ENCODE measurements at places on chromosomes 6 and 20.

- no peak for DNase-seq
These were observed 18.8 kb upstream of the RPS6KA2 start for GRCh38 chr6:166645896-166646295.

- DNase-seq: no peak
These were observed 43.0 kb downstream of the RALGAPB start for GRCh38 chr20:38515631-38516030.

DNA sequence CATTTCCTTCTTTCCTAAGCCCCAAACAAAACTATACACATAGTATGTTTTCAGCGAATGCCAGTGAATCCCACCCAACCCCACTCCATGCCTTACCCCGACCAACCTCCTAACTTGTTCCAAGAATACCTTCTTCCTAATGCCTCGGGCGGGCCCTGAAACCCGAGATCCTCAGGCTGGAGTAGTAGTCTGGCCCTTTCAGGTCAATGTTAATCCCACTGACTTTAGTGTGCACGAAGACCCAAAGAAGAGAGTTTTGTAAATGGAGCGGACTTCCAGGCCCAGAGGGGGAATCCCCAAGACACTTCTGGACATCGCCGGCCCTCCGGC lies 394 bp downstream of the YIPF3 start:
- no peak for DNase-seq

GRCh38 chr6:108009894-108010293 lies 51.9 kb upstream of the SEC63 start:
- DNase-seq: no peak

GRCh38 chr6:29011276-29011734 lies 6.2 kb upstream of the ZNF311 start:
- DNase-seq: no peak

GRCh38 chr6:9254251-9254650 lies 818.9 kb upstream of the SLC35B3 start:
- DNase-seq: no peak

DNA sequence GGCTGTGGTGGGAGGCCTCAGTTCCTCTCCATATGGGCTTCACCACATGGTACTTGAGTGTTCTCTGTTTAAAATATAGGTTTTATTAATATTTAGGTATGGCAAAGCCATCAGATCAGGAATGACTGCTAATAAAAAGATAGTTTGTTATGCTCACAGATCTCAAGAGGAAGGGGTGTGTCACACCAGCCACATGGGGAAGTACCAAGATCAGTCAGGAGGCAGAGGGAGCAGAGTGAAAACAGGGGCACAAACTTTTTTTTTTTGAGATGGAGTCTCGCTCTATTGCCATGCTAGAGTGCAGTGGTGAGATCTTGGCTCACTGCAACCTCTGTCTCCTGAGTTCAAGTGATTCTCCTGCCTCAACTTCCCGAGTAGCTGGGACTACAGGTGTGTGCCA lies 92.1 kb upstream of the GCM1 start:
- DNase-seq: no peak

GRCh38 chr20:58473453-58474425 lies 41.5 kb downstream of the APCDD1L start:
- no peak for DNase-seq

GRCh38 chr20:48406912-48407340 lies 420.9 kb downstream of the PREX1 start:
- no peak for DNase-seq

GRCh38 chr20:48493966-48494365 lies 333.8 kb downstream of the PREX1 start:
- DNase-seq: no peak

GRCh38 chr6:123901436-123901835 lies 97.8 kb downstream of the NKAIN2 start:
- no peak for DNase-seq

DNA sequence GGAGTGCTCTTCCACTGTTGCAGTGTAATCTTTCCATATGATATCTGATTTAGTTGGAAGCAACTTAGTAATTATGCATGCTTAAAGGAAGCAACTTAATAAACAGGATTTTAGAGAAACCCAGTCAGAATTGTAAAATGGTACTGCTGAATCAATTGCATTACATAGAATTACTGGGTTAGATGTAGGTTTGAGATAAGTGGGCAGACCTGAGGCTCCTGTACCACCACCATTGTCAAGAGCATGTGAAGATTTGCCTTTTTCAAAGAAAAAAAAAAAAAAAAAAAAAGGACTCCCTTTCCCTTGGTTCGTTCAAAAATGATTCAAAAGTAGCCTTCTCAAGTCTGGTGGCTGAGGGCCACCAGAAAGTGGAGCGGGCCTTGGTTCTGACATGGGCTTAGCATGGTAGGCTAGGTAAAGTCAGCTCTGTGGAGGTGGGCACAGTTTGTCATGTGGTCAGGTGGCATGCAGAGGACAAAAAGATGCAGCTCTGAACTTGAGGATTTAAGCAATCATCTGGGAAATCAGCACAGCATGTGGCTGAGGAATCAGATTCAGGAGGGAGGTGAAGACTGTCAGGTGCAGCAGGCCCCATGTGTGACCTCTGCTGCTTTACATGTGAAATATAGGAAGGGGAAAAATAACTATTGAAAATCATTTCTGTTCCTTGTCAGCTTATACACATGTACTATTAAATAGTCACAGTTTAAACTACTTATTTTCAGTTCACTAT lies 32.4 kb downstream of the ARID1B start:
- no peak for DNase-seq

GRCh38 chr6:154481521-154482013 lies 28.9 kb downstream of the CNKSR3 start:
- DNase-seq: no peak

- DNase-seq: no peak
These were observed 286.2 kb upstream of the QKI start for GRCh38 chr6:163128324-163128723.

GRCh38 chr6:95690328-95690727 lies 113.0 kb downstream of the MANEA start:
- DNase-seq: no peak

GRCh38 chr20:14956538-14956937 lies 619.1 kb upstream of the FLRT3 start:
- no peak for DNase-seq

DNA sequence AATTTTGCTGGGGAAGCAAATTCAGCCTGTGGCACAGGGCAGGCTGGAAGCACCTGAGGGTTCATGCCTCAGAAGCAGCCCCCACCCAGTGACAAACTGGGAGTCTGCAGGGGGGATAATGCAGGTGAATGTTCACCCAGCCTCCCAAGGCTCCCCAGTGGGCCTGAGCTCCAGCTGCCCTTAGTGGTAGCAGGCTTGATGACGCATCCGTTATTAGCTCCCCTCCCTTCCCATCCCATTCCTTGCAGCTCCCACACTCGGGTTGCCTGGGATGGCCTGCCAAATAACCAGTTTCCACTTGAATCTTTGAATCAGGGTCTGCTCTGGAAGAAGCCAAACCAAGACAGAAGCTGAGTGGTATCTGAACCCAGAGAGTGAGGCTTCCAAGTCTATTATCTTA lies 15.8 kb downstream of the KCNK15 start:
- DNase-seq: no peak

- DNase-seq: no peak
These were observed 97.5 kb downstream of the FOXO3 start for GRCh38 chr6:108658174-108658573.

DNA sequence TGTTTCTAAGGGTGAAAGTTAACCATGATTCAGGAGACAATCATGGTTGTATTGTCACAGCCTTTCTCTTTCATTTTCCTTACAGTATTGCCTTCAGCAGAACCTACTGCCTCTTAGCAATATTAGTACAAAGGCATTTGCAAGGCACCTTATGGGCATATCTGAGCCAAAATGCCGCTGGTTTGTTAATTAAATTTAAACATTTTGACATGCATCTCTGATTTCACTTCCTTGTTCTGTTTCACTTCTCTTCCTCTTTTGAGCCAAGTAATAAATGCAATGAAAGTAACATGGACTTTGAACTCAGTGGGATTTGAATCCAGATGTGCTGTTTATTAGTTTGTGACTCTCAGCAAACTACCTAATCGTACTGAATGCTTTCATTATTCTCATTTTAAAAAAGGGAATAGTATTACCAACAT lies 467.4 kb upstream of the CITED2 start:
- DNase-seq: no peak

- no peak for DNase-seq
These were observed 47.0 kb downstream of the BCAS1 start for GRCh38 chr20:54023406-54023805.

GRCh38 chr6:150391890-150392289 lies 23.1 kb downstream of the IYD start:
- no peak for DNase-seq

GRCh38 chr20:1567392-1568162 lies 10.1 kb upstream of the SIRPD start:
- no peak for DNase-seq

DNA sequence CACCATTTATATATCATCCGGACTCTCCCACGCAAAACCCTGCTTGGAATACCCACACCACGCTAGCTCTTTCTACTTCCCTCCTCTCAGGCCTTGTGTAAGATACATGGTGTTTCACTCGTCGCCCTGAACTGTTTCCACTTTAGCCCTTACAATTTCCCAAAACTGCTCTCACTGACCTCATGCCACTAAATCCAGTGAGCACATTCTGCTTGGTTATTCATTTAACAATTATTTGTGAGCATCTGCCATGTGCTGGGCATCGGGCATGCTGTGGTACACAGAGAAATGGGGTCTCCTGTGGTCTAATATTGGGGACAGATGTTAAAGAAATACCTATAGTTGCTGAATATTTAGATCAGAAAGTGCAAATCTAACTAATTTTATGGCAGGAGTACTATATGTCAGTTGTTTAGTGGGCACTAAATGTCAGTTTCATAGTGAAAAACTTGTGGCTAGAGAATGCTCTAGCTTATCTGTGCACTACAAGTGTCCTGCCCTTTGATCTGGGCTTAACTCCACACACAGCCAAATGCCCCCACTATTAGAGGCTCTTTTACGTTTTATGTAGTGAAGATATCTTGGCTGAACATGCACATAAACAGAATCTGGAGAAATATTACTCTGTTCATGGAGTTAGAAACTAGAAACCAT lies 41.0 kb downstream of the PLEKHG1 start:
- no peak for DNase-seq

GRCh38 chr6:22072949-22073348 lies 223.9 kb downstream of the PRL start:
- no peak for DNase-seq

- no peak for DNase-seq
These were observed 13.4 kb upstream of the MAPRE1 start for GRCh38 chr20:32806356-32806755.

GRCh38 chr6:142954844-142955243 lies 9.9 kb upstream of the HIVEP2 start:
- DNase-seq: no peak

DNA sequence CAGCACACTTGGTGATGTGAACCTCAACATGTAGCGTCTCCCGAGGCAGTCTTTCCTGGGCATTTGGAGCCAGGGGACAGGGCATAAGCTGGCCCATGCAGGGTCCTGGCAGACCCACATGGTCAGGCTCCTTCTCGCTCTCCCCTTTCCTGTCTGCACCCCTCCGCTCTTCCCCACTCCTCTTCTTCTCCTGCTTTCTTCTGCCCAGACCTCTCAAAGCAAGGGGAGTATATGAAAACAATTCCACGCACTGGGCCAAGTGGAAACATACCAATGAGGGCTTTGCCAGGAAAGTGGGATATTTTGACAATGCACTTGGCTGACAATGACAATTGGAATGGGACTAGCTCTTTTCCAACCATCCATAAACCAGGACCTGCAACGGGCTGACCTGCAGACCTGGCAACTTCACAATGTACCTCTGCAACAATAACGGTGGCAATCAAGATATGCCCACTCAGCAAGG lies 58.9 kb upstream of the TRAF3IP2 start:
- DNase-seq: no peak

All from pancreas (tissue), 10 donors.